ENCODE measurements at places on chromosomes 3 and 15.

GRCh38 chr3:37694284-37694675 is 167.4 kb upstream of the CTDSPL start:
- no peak for DNase-seq

DNA sequence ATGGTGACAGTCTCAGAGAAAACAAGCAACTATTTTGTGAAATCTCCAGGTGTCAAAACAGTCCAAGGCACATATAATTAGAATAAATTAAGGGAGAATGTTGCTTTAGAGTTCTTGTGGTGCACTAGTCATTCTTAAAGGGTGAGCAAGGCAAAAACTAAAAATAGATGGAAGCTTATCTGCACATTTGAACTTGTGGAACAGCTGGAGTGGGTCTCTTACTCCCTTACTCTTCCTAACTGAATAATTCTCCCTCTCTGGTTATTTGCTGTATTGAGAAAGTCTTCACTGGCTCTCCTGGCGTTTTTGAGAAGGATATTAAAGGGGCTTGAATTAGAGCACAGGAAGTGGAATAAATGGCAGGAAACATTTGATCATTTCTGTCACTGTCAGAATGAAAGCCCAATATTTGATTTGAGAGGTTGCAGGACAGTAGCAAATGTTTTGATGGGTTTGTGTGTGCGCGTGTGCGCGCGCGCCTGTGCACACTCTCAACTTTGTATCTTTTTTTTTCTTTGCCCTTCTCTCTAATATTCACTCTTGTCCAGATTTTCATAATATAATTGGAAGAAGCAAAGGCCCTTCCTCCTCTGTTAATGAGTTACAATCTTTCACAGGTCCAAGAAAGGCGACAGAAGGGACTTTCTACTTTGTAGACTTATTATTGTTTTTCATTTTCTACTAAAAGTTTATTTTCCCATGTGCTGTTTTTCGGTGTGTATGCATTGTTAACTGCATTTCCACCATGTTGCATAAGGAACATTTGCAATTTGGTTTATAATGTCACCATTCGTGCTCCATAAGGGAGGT is 40.9 kb downstream of the AKAP13 start:
- no peak for DNase-seq

- DNase-seq = no peak
Measured at GRCh38 chr15:62732078-62732477, 310.5 kb upstream of the TPM1 start.

GRCh38 chr15:69980341-69981059 is 117.2 kb downstream of the TLE3 start:
- DNase-seq = no peak

DNA sequence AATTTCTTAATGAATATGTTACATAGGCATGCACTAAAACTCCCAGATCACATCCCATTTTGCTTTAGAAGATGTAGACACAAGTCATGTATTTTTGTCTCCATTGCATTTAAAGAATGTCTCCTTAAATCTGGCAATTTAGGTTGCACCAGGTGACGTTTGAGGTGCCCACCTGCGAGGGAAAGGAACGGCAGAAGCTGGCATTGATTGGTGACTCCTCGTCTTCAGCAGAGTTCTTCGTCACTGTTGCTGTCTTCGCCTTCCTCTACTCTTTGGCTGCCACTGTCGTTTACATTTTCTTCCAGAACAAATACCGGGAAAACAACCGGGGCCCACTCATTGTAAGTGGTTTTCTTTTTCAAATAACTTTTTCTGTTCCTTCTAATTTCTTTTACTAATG is 96.1 kb upstream of the SNTN start:
- no peak for DNase-seq

DNA sequence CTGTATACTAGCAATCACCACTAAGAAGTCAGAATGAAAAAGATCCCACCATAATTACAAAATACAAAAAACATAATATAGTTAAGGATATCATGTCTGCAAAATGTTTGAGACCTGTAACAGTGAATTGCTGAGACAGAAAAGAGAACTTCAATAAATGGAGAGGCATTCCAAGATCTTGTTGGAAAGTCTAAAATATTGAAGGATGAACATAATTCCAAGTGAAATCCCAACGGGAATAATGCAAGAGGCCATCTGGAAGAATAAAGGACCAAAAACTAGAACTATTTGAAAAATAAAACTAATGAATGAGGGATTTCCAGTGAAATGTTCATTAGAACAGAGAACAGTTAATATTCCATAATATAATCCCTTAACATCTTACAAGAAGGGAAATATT is 110.9 kb downstream of the COL6A6 start:
- DNase-seq = no peak

GRCh38 chr15:80242132-80242769 is 9.8 kb downstream of the CTXND1 start:
- DNase-seq = peak; percentile 75

DNA sequence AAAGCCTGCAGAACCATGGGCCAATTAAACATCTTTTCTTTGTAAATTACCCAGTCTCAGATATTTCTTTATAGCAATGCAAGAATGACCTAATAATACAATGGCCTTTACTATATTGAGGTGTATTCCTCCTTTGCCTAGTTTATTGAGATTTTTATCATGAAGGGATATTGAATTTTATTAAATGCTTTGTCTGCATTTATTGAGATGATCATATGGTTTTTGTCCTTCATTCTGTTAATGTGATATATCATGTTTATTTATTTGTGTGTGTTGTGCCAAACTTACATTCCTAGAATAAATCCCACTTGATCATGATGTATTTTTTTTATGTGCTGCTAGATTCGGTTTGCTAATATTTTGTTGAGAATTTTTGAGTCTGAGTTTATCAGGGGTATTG is 36.2 kb downstream of the TOPAZ1 start:
- DNase-seq = no peak

DNA sequence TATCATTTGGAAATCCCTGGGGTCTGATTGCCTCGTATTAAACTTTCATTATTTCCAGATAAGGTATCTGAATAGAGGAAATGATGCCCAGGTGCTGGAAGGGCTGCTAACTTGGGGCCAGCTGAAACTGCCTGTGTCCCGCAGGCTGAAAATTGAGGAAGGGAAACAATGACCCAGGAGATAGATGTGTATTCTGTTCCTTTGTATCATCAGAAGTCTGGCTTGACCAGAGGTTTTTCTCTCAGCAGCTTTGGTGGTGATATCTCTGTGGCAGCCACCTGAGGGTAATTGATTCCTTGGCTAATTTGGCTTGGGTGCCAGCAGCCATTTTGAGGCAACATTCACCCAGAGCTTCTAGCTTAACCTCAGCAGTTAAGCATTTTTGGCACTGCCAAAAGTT is 90.0 kb upstream of the STT3B start:
- no peak for DNase-seq

DNA sequence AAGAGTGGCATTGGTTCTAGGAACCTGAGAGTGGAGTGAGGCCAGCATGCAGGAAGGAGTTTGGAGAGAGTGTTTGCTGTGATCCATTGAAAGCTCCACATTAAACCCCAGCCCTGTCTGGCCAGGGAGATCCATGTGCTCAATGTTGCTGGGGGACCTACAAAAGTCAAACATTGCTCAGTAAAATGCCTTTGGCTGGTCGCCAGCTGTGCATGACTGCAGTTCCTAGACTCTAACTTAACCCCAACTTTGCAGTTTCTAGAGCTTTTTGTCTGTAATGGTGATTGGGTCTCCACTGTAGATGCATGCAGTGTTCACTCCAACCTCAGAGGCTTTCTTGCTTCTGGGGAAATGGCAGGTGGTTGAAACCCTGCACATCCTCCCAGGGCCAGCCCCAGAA is 99.7 kb upstream of the ABHD17C start:
- DNase-seq = no peak

DNA sequence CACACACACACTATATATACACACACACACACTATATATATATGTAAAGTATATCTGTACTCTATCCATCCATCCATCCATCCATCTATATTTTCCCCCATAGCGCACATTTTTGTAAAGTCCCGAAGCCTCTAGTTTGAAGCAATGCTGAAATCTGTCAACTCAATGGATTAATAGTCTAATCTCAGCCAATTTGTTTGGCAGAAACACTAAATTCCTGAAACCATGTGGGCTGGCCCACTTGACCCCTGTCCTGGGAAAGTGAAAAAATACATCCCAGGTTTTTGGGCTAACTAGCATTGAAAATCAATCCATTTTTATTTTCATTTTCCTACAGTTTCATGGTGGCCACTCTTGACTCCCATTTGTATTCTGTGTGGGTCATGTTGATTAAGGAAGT is 166.7 kb downstream of the SLCO3A1 start:
- DNase-seq = no peak

GRCh38 chr3:64815195-64815631 is 127.4 kb upstream of the ADAMTS9 start:
- DNase-seq = no peak

- no peak for DNase-seq
Measured at GRCh38 chr15:73134196-73134595, 81.9 kb downstream of the NEO1 start.

- DNase-seq = no peak
Measured at GRCh38 chr3:129310111-129311011, 31.7 kb downstream of the HMCES start.

- DNase-seq = no peak
Measured at GRCh38 chr3:9409981-9410854, 12.8 kb downstream of the SETD5 start.

GRCh38 chr3:144127700-144128099 is 156.1 kb downstream of the DIPK2A start:
- DNase-seq = no peak

DNA sequence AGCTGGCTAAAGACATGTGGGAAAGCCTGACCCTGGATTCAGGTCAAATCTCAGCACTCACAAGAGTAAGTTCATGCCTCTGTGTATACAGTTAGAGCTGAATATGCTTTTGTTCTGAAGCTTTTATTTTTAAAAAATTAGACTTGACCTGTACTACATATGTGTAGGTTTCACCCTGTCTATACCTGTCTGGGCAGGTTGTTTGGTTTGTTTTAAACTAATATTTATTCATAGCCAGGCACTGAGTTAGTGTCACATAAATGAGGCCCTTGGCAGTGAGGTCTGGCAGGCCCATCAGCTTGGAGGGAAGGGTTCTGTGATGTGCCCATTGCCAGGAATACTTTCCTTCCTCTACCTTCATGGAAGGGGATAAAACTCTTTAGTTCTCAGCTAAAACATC is 1.9 kb downstream of the DNAJA4 start:
- DNase-seq = no peak

DNA sequence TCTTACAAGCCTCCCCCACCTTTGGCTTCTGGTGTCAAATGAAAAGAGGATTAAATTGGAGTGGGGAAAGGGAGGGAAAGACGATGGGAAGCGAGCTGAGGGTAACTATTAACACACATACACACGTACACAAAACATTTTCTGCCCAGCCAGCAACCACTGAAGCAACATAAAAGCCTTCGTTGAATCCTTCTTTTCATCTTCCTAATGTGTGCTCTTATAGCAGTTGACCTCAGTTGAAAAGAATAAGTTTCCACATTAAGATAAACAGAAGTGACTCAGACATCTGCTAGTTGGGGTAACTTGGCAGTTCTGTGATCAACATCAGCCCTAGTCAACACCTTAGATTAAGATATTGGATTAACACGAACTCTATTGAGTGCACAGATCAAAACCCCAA is 558.5 kb downstream of the MECOM start:
- DNase-seq = no peak

DNA sequence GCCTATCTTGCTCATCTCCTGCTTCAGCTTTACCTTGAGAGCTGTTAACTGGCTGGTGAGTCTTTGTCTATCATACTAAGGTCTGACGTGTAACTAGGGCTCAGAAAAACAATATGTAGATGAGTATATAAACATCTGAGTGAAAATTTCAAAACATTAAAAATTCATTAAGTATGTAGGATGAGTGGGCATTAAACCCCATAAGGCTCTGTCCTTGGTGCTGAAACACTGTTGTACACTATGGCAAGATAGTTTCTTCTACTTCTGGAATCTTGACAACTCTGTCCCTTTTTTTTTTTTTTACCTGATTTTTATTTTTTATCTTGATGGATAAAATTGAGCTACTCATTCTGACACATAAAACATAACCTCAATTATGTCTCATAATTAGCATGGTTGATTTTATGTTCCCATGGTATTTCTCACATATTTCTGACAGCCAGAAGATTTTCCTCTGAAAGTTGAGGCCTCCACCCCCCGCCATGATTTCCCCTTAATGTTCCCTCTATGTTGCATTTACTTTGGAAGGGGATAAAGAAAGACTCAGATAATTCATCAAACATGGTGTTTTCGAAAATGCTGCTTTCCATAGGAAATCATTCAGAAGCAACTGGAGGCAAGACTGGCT is 54.3 kb downstream of the DGKG start:
- peak; percentile 10 for DNase-seq

DNA sequence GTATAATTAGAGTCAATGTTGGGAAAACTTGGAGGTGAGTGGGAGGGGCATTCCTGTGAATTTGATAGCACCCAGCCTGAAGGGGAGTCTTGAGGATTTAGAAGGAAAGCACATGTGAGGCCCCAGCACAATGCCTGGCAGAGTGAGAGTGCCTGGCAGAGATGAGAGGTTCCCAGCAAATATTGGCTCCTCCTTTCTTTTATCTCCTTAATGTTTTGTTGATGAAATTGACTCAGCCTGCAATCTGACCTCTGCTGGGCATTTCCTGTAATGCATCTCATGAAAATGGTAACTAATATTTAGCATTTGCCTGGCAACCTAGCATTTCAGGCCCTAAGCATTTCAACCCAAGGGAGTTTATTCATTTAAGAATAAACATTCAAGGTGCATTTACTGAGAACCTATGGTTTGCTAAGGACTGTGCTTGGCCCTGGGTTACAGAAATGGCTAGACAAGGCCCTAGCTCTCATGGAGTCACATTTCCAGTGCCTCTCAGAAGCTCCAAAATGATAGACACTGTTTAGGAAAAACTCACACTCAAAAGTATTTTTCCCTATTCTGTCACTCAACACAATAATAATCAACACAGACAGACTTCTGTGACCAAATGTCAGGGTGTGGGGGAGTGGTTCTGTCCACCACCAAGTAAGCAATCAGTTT is 19.0 kb downstream of the PDHB start:
- DNase-seq = peak; percentile 64

GRCh38 chr3:189937302-189938127 is 183.2 kb downstream of the P3H2 start:
- no peak for DNase-seq

- no peak for DNase-seq
Measured at GRCh38 chr3:127043041-127043641, 60.2 kb downstream of the PLXNA1 start.

- no peak for DNase-seq
Measured at GRCh38 chr3:72520690-72521308, 327.4 kb downstream of the SHQ1 start.

- DNase-seq = no peak
Measured at GRCh38 chr3:155330370-155330769, 36.9 kb upstream of the STRIT1 start.

DNA sequence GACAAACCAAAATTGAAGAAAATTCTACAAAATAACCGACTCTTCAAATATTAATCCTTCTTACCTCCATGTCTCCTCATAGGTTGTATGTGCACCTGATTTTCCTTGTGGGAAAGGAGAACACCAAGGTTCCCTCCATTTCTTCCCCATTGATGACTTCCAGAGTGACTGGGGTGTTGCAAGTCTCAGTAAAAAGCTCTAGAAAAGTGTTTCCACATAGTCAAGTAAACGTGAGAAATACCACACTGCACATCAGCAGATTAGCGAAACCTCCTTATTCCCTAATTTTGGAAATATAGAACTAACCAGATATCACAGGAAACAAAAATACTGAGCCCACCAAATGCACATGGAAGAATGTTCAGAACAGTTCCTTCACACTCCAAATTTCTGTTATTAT is 4.9 kb upstream of the RPN1 start:
- no peak for DNase-seq
